Astrocyte of the cerebellum (primary cell): ENCODE measurements at places on chromosomes 12 and 14.

DNA sequence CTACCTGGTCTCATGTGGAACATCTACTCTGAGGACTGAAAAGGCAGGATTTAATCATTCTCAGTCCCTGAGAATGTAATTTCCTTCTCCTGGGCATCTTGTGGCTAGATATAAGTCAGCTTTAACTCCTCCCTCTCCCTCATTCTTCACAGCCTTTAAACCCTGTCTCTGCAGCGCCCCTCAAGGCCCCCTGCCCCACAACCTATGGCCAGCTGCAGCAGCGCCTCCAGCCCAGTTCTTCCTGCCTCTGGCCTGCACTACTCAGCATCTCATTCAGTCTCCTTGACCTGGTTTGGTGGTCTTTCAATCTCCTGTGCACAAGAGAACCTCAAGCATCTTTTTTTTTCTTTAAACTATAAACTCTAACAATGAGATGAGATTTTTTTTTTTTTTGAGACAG lies 29.3 kb downstream of the NCKAP5L start:
- DNase-seq = no peak

GRCh38 chr14:103225476-103225875 lies 102.2 kb downstream of the TNFAIP2 start:
- DNase-seq = no peak

DNA sequence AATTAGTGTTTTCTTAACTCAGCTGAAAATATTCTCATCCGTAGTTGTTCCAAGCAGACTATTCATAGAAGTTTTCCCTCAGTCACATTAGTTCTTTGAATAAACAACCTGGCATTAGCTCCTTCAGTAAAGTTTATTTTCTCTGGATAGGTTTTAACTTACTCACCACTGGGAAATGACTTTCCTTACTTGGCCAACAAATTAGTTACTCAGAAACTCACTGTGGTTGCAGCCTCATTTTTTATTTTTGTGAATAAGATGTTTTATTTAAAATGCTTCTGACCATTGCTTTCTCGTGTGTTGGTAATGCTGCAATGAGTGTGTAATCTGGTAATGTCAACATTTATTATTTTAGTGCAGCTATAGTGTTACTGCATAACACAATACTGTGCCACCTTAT lies 74.9 kb downstream of the NOVA1 start:
- DNase-seq = peak; percentile 72

DNA sequence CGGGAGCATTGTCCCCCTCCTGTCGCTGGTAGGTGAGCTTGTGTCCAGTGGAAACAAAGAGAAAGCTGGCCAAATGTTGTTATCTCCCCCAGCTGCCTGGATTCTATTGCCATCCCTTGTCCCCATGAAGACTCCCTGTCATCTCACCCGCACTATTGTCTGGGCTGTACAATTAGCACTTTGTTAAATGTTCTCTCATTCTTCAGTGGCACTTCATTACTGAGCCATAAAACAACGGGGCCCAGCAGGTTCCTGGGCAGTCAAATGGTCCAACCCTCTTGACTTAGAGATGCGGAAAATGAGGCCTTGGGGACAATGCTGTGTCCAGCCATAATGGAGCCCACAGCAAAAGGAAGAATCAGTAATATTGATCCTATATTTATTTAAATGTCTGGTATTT lies 13.2 kb upstream of the COL2A1 start:
- DNase-seq = no peak

- DNase-seq = no peak
Measured at GRCh38 chr12:50056639-50056976, 788 bp upstream of the ASIC1 start.

GRCh38 chr14:69901113-69901951 lies 22.1 kb downstream of the SMOC1 start:
- DNase-seq = peak; percentile 33

DNA sequence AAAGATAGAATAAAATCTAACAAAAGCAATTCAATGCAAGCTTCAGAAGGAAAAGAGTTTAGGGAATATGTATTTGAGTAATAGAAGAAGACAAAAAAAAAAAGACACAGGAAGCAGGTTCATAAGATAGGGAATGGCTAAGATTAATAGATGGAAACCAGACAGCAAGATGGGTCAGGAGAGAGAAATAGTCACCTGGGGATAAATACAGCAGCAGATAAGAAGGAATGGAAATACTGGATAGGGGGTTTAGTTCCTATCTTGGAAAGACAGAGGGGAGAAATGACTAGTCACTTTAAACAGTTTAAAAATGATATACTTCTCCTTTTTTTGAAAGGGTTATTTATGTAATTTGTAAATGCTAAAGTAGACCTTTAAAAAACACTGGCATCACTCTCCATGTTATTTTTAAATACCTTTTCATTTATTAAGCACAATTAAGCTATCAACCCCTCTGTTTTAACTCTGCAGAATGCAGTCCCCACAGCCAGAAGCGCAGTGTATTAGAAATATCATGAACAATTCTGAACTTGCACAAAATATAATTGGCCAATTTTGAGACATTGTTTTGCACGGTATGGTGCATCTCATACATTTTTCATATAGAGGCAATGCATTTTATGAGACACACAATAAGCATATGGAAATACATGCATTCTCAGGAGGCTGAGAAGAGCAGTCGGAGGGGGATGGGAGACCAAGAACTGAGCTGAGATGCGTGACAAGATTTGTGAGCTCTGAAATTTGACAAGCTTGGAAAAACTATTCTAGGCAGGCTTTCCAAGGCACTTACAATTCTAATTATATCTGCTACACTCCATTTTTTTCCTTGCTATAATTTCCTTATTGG lies 303.4 kb upstream of the PRICKLE1 start:
- DNase-seq = no peak
